AG04450 (cell line): ENCODE measurements at places on chromosomes 12 and 14.

DNA sequence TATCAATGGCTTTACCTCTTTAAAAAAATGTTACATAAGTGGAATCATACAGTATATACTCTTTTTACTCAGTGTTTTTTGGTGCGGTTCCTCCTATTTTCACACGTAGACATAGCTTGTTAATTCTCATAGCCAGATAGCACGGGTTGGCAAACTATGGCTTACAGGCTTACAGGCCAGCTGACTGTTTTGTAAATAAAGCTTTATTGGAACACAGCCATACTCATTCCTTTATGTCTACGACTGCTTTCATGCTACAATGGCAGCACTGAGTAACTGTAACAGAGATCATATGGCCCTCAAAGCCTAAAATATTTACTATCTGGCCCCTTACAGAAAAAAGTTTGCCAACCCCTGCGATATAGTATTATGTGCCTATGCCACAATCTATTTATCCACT, 5.8 kb upstream of the DAAM1 start:
- no peak for DNase-seq

DNA sequence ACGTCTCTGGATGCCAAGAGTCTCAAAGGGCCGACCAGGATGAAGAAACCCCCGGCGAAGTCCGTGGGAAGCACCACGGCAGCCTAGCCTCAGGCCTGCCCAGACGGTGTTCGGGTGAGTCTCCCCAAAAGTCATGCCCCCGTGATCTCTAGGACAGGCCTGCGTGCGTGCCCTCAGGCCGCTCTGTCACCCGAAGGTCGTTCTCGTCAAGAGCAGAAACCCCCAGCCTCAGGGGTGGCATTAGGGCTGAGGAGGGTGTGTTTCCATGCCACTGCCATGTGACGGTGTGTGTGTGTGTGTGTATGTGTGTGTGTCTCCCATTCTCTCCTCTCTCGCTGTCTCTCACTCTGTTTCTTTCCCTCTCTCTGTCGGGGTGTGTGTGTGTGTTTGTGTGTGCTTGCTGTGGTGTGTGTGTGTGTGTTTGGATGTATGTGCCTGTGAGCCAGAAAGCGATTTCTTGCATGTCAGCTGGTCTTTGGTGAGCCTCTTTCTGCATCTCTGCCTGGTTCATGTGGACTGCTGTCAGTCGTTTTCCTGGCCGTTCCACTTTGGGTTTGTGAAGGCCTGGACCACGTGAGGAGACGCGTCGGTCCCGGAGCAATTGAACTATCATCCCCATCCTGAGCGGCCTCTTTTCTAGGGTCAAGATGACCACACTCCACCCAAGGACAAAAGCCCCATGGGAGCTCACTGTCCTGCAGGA, 772.5 kb upstream of the ALG10B start:
- DNase-seq = no peak

- DNase-seq = no peak
Observed at GRCh38 chr12:107134558-107134957, 41.2 kb upstream of the CRY1 start.

DNA sequence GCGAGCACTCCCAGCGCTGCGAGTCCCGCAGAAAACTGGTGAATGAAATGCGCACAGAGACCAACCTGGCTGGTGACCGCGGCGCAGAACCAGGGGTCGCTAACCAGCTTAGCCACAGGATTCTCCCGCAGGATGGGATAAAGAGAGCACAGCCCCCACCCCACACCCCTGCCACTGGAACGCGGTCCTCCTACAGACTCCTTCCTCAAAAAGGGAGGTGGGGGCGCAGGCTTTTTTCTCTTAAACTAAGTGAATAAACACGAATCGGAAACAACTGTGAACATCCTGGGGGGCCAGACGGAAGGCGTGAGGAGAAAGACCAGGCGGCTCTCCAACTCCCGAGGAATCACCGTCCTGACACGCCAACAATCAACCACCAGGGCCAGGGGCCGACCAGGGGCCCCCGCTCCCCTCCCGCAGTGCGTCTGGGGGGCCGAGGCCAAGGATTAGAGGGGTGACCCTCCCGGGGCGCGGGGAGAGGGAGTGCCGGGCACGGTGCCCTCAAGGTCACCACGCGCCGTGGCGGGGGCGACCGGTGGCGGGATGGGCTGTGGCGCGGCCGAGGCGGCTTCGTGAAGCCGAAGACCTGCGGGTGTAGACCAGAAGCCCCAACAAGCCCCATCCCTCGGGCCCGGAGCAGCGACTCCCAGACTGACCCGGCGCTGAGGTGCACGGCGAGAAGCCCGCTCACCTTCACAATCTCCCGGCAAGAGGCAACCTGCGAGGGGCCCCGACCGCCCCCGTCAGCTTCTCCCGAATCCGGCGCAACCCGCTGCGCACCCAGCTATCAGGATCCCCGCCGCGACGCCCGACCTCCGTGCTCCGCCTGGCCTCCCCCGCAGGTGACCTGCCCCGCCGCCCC, 704 bp downstream of the ATP2B1 start:
- no peak for DNase-seq

GRCh38 chr14:99034711-99035171, 237.3 kb downstream of the BCL11B start:
- no peak for DNase-seq

DNA sequence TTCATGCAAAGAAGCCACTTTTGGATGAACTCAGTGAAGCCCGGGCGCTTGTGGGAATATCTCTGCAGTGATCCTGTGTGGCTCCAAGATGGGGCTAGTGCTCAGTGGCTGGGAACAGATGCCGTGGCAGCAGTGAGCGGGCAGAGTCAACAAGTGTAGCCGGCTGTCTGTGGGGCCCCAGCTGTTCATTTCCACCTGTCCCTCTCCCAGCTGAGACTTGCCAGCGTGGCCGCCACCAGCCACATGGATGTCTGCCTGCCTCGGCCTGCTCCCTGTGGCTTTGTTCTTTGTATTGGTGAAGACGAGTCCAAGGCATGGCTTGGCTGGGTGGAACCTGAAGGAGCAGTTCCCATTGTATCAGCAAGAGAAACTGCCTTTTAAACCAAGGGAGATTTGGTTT, 77.3 kb downstream of the NOS1 start:
- DNase-seq = no peak

- DNase-seq = no peak
Observed at GRCh38 chr12:116172224-116172849, 105.2 kb downstream of the MED13L start.

- DNase-seq = no peak
Observed at GRCh38 chr14:23357261-23357660, 4.6 kb upstream of the SLC22A17 start.

GRCh38 chr14:67004521-67004920, 184.7 kb upstream of the GARIN2 start:
- no peak for DNase-seq

DNA sequence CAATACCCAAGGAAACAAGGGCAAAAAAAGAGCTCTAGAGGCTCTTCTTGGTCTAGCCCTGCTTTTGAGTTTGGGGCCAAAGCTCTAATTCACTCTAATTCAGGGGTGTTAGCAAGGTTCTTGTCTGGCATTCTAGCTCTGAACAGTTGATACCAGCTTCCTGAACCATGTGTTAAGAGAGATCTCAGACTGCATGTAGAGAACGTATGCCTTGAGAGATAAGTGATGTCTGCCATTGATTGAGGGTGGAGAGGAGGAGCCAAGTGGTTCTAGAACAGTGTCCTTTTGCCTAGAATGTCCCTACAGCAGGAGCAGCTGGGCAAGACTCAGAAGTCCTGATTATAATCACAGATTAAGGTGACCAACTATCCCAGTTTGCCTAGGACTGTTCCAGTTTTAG, 18.2 kb upstream of the POC1B start:
- no peak for DNase-seq

DNA sequence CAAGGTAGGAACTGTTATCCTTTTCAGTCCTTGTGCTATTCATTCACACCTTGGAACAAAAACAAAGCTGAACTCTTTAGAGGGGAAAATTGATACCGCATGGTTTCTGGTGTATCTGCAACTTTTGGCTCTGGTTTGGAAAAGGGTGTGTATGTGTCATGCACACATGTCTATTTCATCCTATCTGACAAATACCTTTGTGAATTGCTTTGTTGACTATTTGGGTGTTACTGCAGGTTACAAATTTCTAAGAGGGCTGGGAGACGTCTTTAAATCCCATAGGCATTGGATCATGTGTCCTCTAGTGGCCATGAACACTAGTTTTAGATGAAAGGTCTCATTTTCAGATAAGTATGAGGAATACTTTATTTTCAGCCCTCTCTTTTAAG, 59.9 kb upstream of the IFNG-AS1 start:
- no peak for DNase-seq

DNA sequence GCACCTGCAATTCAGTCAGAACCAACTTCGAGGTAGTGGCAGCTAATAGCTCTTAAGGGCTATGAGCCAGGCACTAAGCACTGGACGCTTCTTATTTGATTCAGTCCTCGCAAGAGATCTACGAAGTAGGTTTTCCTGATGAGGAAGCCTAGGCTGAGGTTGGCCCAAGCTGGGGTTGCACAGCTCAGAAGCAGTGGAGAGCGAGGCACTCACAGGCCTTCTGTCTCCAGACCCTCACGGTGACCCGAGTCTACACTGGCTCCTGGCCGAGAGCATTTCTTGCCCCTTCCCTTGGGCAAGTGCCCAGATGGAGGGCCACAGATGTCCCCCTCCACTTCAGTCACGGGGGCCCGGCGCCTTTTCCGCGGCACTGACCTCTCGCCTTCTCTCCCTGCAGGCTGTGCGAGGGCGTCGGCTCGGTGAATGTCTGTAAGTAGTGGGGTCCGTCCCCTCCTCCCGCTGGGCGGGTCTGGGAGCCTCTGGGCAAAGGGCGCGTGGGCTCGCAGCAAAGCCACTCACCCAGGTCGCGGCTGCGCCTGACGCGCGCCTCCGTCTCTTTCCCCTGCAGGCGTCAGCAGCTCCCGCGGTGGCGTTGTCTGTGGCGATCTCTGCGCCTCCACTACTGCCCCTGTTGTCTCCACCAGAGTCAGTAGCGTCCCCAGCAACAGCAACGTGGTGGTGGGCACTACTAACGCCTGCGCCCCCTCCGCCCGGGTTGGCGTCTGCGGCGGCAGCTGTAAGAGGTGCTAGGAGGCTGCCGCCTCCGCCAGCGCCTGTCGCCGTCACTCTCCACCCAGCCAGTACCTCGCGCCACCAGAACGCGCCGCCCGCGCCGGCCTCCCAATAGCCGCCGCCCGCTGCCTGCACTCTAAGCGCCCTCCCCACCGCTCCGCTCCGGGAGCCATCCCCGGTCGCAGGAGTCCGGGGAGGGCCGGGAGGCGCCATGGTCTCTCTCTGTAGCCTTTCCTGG, 13.1 kb downstream of the KRT83 start:
- DNase-seq = no peak

DNA sequence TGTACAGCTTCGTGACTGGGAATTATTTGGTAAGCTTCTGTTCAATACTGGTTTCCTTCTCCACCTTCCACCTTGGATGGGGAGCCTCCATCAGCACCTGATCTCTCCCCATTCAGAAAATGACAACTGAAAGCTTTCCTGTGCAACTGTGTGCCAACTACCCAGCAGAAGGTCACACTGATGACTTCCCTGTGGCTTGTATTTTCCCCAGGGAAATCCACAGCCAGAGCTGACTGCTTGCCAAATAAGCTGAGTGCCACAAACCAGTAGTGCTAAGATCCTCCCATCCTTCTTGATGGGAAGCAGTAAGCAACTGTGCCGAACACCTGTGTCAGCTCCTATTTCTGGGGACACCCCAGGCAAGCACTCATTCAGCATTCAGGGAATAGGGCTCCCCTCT, 257.2 kb upstream of the SOX5 start:
- no peak for DNase-seq

- no peak for DNase-seq
Observed at GRCh38 chr14:40280652-40281051, 848.4 kb upstream of the FBXO33 start.

- no peak for DNase-seq
Observed at GRCh38 chr12:31832740-31833729, 104.2 kb upstream of the AMN1 start.

- DNase-seq = no peak
Observed at GRCh38 chr12:43316520-43316919, 235.5 kb downstream of the ADAMTS20 start.

DNA sequence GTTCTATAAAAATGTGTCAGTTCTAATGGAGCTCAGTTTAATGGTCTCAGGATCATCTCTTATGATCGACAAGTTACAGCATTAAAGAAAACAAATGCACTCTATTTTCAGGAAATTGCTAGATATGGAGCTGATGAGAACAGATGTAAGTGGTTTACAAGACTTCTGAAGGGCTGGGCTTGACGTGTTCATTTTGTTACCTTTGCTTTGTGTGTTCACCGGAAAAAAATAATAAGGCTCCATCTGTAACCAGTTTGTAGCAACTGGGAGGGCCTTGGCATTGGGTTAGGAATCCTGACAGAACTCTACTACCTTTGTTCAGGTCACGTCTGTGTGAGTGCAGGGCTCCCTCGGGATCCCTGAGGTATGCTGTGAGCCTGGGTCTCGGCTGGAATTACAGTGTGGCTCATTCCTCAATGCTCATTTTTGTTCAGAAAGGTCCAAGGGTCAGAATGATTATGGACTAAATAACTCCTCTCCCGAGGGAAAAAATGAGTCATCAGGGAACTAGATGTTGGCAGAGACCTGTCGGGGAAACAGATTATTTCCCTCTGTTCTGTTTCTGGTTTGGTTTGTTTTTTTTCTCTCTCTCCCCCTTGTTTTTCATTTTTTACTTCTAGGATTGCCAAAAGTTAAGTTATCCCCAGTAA, 158.0 kb downstream of the SLC5A8 start:
- DNase-seq = peak; percentile 16

GRCh38 chr12:101066489-101066888, 143.5 kb downstream of the SLC5A8 start:
- no peak for DNase-seq

- DNase-seq = no peak
Observed at GRCh38 chr12:70049596-70050360, 193.5 kb upstream of the CNOT2 start.

- peak; percentile 56 for DNase-seq
Observed at GRCh38 chr14:58072288-58073071, 79.5 kb downstream of the ARMH4 start.

DNA sequence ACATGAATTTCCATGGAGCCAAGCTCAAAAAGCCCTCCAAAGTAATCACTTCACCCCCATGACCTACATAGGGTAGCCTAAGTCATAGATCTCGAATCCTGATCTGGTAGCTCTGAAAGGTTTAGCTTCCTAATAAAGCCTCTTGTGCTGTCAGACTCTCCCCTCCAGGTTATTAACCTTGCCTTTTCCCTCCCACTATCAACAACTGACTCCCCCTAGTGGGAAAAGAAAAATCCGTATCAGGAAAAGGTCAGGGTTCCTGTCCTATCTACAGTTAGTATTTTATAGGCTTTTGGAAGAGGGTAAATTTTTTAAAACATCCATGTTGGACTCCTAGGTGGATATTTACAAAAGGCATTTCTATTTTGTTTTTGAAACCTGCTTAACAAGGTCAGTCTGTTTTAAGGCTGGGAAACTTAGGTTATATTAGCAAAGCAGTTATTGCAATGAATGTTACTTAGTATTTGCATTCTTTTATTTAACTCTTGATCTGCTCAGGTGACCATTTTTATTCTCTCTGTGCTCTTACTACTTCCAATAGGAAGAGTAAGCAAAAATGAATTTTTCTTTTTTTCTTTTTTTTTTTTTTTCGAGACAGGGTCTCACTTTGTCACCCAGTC, 8.0 kb downstream of the YY1 start:
- no peak for DNase-seq

- DNase-seq = peak; percentile 36
Observed at GRCh38 chr12:121334513-121335343, 17.5 kb downstream of the ANAPC5 start.

- no peak for DNase-seq
Observed at GRCh38 chr12:113077057-113077858, 20.7 kb downstream of the DTX1 start.

GRCh38 chr12:69243099-69244084, 4.0 kb downstream of the CPSF6 start:
- DNase-seq = no peak
